ENCODE measurements at places on chromosomes 1 and 21.

DNA sequence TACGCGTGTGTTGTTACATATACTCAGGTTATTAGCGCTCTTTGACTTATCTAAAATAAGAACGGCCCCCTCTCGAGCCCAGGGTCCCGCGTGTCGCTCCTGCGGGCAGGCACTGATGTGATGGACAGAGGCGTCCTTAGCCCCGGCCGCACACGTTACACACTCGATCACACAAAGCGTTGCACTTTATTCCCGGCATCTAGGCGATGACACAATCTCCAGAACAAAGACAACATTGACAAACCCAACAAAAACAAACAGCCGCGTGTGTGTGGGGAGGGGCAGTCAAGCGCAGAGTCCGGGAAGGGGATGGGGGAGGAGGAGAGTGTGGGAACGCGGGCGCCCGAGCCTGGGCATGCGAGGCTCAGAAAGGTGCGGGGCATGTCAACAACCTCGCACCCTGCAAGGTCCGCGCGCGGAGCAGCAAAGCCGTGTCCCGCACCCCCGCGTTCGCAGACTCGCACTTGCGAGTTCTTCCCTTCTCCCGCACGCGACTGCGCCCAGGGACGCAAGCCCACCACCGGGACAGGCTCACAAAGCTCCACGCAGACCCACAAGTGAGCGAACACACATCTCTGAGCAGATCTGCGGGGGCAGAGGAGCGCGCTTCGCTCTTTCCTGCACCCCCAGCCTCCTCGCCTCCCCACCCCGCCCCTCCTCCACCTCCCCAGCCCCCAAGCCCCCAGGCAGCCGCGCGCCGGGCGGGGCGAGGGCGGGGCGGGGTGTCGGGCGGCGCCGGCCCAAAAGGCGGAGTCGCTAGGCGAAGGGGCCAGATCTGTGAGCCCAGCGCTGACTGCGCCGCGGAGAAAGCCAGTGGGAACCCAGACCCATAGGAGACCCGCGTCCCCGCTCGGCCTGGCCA is at the start of gene EFNA1:
Gene EFNA1 (plus strand): TSS at position 772 of the 862 bp plus-strand sequence. CDS start 102 bp downstream, outside the sequence.
- no peak for DNase-seq

DNA sequence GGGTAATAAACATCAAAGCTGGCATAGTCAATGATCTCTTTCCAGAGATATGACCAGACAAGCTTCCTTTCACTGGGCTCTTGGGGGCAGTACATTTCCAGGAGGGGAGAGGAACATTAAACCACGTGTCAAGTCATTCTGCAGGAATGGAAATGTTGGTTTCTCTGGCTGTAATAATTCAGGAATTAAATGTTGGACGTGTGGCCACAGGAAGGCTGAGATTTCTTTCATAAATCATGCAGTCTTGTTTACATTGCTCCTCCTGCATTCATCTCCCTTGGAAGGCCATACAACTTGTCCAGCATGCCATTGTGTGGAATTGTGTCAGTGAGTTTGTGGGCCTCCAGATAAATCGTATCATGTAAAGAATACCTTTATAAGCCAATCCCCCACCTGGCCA is 259.2 kb downstream of the ADGRL2 start:
- DNase-seq = no peak

DNA sequence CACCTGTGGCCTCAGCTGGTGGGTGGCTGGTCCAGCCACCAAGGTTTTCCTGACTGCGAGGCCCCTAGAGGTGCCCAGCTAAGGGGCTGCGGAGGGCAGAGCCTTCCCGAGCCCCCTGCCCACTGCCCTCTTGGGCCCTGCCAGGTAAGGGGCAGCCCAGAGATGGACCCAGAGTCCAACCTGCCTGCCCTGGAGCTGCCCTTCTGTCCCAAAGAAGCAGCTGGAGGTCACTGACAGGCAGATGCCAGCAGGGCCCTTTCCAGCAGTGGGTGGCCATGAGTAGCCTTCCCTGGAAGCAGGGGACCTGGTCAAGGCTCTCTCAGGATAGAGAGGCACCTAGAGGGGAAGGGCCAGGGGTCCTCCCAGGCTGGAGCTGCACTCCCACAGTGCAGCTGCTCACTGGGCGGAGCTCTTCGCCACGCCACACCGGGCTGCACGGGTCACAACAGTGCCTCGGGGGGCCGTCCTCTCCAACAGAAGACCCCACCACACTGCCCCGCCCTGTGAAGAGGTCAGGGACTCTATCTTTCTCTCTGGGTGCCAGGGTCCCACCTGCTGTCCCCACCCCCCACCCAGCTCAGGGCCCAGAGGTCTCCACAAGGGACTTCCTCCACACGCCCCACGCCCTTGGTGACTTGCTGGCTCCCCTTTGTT is 10.9 kb upstream of the GNB1 start:
- DNase-seq = no peak

- DNase-seq = no peak
These were observed 31.4 kb upstream of the PCBP3 start for GRCh38 chr21:45611939-45612664.

DNA sequence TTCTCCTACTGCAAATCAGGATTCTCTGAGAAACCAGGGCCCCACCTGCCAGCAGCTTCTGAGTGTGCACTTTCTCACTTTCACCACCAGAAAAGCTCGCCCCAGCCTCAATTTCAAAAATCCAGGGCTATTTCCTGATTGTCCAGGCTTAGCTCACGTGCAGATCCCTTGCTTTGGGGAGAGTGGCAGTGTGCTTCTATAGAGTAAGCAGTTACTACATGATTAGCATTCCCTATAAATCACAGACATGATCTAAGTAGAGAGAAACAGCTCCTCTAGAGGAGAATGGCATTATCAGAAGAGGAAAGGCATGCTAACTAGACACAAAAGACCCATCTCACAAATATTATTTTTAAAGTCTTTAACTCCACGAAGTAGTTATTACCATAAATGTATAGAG is 456.0 kb upstream of the PKN2 start:
- DNase-seq = no peak

GRCh38 chr1:186960861-186961260 is 132.1 kb downstream of the PLA2G4A start:
- no peak for DNase-seq

- DNase-seq = no peak
These were observed 803 bp upstream of the B4GALT2 start for GRCh38 chr1:43978264-43978550.

DNA sequence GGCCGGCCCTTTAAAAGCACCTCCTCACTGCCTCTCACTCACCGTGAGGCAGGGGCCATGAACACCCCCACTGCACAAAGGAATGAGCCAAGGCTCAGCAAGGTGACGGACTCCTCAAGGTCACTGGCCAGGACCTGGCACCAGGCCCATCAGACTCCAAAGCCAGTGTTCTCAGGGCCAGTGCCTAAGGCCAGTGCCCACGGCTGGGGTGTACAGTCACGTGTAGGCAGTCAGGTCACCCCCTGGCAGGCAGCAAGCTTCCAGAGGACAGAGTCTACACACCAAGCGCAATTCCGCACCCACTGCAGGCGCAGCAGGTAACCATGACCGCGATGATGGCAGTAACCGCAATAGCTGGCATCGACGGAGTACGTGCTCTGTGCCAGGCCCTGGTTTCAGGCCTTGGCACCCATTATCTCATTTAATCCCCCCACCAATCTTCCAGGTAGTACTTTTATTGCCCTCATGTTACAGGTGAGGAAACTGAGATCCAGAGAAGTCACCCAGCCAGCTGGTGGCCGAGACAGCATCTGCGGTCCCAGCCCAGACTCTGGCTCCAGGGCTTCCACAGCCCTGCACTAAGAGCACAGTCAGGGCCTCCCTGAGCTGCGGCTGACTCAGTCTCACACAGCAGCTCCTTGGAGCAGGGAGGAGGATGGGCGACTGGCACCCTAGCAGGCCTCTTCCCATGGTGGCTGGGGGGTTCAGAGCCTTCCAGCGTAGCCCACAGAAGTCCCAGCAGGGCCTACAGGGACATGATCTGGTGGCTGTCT is 27.0 kb downstream of the RAP1GAP start:
- DNase-seq = no peak

DNA sequence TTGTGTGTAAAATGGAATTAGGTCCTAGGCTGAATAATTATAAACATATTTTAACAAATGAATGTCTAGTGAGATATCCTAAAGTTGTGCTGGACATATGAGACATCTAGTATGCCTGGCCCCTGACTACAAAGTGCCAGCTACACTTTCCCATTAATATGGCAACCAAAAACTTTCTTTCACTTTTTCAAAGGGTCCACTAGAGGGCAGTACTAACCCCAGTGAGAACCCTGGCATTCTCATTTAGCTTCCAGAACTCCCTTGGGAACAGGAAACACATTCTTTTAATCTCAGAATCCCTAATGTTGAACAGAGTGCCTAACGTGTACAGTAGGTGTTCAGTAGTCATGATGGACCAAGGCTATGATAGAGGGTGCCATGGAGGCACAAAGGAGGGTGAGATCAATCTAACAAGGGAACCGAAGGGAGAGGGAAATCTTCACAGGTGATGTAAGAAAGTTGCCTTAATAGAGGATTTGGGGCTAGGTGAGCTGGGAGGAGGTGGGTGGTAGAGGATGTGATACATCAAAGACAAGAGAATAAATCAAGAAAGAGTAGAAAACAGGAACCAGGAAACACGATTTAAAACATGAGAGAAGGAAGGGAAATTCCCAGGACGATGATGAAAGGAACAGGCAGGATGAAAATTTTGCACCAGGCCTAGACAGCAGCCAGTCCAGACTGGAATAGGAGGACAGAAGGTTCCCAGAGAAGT is 41.6 kb downstream of the NSL1 start:
- DNase-seq = no peak

GRCh38 chr1:165161130-165161529 is 195.4 kb downstream of the LMX1A start:
- DNase-seq = no peak

DNA sequence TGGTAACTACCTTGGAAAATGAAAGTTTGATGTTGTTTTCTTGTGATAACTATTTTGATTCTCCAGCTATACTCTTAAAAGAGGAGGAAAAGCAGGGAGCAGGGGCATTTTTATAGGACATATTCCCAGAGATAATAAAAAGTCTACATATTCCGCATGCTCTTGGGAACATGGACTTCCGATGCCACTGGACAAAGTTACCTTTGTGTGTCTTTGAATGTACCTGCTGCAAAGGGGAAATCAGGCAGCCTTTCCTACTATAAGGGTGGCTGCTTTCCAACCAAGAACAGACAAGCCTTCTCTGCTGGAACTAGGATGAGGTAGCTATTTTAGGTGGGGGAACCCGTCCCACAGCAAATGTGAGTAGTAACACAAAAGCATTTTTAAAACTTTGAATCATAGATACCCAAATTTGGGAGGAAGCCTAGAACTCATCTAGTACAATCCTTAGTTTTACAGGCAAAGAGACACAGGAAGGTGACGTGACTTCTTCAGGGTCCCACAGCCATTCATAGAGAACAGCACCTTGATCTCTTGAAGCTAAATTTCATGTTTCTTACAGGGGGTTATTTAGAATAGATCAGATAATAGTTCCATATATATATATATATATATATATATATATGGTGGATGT is 179.9 kb downstream of the FASLG start:
- DNase-seq = no peak

GRCh38 chr1:237045278-237046016 is 3.5 kb downstream of the RYR2 start:
- no peak for DNase-seq

GRCh38 chr1:223473601-223474344 is 80.6 kb downstream of the CCDC185 start:
- DNase-seq = no peak

DNA sequence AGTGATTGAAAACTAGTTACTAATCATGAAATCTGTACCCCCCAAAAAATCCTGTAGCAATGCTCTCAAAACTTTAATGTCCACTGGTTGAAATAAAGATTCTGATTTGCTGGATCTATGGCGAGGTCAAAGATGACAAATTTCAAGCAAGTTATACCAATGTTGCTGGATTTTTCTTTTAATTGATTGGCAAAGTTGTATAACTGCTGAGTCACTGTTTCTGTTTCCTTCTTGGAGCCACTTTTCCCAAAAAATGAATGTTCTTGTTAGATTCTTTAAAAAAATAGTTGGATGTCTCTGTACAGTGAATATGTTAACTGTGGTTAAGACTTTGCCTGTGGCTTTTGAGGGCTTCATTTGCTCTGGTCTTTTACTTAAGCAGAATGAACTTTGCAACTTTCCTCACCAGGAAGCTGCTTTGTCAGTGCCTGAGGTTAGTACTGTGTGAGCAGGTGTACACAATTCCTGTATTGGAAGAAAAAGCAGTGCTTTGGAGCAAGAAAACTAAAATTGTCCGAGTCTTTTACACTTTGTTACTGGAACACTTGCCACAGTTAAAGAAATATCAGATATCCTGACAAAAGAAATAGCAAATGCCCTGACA is 1211.9 kb downstream of the MRPL39 start:
- no peak for DNase-seq

DNA sequence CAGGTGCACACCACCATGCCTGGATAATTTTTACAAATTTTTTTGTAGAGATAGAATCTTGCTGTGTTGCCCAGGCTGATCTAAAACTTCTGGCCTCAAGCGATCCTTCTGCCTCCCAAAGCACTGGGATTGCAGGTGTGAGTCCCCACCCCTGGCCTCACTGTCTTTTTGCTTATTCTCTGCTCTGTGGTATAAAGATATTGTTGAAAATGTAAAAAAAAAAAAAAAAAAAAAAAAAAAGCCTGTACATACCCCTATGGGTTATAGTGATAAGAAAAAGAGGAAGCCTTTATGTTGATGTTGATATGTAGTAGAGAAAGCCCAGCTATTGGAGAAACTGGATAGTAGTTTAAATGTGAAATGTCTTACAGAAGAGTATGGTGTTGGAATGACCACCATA is 125.8 kb downstream of the XPR1 start:
- DNase-seq = no peak

DNA sequence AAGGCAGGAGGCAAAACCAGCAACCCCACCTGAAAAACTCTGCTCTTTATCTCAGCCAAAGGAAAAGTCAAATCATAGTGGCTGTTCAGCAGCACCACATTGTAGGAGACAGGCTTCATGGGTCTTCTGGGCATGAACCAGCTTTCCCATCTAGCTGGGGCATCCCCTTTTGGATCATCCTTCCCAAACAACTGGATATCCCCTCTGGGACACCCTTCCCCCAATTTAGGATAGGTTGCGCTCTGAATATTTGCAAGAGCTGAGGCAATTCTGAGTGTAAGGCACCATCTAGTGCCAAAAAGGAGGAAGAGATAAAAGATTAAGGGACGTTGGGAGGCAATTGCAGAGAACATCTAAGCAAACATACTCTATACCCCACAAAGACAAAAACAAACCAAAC is 295.8 kb downstream of the MATN1 start:
- DNase-seq = no peak

- DNase-seq = no peak
These were observed 3.0 kb upstream of the SUMO3 start for GRCh38 chr21:44820851-44821250.

- DNase-seq = no peak
These were observed 12.1 kb downstream of the THRAP3 start for GRCh38 chr1:36236302-36236701.

- no peak for DNase-seq
These were observed 10.4 kb upstream of the C2CD2 start for GRCh38 chr21:41964171-41964570.

- no peak for DNase-seq
These were observed 38.7 kb downstream of the GPR137B start for GRCh38 chr1:236181059-236181458.

DNA sequence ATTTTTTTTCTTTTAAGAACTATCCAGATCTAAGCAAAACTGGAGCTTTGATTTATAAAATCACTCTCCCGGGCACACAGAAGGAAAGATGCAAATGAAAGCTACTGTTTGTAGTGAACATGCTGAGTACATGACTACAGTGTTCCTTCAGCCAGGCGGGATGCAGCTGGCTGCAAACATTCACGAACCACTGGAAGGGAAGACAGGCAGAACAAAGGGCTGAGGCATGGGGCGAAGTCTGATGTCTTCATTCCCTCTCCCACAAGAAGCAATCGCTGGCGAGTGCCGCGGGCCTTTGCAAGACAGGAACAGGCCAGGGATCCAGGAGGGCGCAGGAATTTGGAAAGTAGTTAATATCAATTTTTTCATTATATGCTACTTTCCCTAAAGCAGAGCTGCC is 257.9 kb upstream of the AJAP1 start:
- DNase-seq = no peak
